ENCODE measurements at places on chromosomes 3 and 15.

DNA sequence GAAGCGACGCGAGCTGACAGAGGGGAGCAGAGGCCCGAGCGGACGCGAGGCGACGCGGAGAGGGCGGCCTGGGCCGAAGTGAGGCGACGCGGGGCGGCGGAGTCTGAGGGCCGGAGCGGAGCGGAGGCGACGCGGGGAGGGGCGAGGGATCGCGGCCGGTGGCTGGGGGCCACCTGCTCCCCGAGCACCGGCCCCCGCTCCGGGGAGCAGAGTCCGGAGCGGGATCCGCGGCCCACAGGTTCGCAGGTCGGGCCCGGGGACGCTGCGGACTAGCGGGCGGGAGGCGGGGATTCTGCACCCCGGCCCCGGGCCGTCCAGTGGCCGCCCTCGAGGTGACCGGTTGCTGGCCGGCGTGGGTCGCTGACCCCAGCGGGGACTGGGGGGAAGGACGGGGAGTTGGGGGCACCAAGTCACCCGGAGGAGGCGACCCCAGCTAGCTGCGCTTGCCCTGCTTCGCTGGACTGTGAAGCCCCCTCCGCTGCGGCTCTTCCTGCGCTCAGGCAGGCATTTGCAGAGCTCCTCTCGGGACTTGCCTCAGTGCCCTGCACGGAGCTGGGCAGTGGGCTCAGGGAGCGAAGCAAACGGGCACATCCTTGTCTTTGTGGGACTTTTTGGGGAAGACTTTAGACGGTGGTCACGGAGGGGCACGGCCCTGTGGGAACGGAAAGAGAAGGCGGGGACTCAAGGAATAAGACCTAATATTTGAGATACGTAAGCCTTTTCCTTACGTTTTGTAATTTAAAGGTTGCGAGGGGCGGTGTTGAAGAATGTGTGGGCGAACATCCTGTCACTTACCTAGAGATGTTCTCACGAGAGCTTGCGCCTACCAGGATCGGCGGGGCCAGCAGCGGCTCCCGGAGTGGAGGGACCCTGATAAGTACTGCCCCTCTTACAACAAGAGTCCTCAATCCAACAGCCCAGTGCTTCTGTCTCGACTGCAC is 566 bp downstream of the HMCES start:
- DNase-seq: peak; percentile 24

DNA sequence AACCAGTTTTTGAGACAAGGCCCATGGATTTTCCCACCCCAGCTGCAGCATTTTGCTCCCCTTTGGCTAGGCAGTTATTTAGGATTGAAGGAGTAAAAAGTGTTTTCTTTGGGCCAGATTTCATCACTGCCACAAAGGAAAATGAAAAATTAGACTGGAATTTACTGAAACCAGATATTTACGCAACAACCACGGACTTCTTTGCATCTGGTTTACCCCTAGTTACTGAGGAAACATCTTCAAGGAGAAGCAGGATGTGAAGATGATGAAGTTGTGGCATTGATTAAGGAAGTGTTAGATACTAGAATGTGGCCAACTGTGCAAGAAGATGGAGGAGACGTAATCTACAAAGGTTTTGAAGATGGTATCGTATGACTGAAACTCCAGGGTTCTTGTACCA is 165.2 kb upstream of the MYRIP start:
- no peak for DNase-seq

GRCh38 chr15:64905119-64905831 is 6.4 kb upstream of the ANKDD1A start:
- no peak for DNase-seq

DNA sequence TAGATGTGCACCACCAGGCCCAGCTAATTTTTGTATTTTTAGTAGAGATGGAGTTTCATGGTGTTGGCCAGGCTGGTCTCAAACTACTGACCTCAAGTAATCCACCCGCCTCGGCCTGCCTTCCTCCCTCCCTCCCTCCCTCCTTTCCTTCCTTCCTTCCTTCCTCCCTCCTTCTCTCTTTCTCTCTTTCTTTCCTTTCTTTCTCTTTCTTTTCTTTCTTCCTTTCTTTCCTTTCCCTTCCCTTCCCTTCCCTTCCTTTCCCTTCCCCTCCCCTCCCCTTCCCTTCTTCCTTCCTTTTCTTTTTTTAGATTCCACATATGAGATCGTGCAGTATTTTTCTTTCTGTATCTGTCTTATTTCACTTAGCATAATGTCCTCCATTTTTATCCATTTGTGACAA is 81.3 kb downstream of the FAM81A start:
- DNase-seq: no peak

DNA sequence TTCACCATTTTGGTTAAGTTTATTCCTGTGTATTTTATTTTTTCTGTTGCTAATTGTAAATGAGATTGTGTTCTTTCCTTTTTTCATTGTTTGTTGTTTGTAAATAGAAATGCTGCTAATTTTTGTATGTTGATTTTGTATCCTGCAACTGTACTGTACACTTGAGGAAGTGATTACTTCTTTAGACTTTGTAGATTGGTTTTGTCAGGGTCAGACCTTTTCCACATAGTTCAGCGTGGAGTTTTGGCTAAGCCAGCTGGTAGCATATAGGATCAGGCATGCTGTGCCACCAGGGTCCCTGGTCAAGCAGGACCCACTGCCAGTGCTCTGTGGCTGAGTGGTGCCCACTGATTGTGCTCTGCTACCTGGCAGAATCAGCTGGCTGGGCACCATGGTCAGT is 80.1 kb downstream of the CD200 start:
- no peak for DNase-seq

DNA sequence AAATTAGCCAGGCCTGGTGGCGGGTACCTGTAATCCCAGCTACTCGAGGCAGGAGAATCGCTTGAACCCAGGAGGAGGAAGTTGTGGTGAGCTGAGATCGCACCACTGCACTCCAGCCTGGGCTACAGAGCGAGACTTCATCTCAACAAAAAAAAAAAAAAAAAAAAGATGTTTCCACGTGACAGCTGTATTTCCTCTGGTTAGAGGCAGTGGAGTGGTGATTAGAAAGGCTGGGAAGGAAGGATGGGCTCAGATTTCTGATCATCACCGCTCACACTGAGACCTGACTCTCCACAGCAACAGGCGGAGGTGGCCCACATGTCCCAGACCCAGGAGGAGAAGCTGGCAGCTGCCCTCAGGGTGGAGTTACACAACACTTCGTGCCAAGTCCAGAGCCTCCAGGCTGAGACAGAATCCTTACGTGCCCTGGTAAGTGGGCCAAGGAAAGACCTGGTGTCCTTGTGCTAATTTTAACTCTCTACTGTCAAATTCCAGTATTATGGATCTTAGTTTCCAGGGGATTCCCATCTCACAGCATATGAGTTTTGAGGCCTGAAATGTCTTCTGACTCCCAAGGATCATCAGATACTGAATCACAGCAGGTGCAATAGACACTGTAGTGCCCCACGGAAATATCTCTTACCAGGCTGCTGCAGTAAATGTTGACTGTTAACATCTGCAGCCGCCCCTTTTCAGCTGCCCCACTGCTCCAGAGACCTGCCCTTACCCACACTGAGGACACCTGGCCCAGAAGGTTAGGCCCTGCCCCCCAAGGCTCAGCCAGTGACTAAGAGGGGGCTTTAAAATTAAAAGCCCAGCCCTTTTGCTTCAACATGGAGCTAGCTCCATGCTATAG is 66.9 kb downstream of the BFSP2 start:
- DNase-seq: no peak

GRCh38 chr3:195071916-195072820 is 198.8 kb downstream of the XXYLT1 start:
- DNase-seq: no peak

DNA sequence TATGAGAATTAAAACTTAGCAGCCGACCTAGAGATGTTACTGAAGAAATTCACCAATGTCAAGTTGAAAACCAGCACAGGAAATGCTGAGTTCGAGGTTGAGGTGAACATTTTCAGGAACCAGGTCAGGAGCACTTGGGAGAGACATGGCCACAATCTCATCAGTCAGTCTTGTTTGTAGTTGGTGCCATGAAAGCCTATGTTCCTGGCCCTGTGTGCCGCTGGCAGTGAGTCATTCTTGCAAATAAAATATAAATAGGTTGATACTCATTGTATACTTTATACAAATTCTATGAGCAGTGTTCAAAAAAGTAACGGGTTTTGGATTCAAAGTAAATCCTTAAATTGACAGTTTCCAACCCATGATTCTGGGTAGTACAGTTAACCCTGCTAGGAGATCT is 1.5 kb upstream of the FSIP1 start:
- no peak for DNase-seq

- no peak for DNase-seq
These were observed 7.6 kb downstream of the RTP2 start for GRCh38 chr3:187694801-187695200.

DNA sequence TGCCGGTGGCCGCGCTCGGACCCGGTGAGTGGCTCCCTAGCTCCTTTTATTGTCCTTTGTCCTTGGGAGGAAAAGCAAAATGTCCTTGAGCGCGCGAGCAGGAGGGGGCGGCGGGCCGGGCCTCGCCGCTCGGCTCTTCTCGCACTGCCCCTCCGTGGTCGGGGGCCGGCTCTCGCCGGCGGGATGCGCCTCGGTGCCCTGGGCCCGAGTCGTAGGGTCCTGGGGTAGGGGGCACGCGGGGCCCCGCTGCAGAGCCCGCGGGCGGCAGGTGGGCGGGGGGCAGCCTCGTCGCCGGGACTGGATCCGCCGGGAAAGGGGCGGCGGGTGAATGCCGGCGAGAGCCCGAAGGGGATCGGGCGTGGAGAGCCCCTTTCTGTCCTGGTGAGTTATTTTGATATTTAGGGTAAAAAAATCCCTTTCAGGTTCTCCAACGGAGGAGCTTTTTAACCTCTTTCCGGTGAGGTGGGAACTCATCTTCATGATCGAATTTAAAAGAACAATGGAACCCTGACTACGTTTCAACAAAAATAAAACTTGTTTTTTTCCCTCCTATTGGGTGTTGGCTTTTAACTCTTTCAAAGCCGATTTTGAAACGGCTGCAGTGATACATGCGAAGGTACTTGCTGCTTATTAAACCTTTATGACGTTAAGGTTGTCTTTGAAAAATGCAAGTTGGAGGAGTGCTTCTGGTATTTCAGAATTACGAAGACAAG is 16.8 kb upstream of the CHD2 start:
- DNase-seq: no peak

DNA sequence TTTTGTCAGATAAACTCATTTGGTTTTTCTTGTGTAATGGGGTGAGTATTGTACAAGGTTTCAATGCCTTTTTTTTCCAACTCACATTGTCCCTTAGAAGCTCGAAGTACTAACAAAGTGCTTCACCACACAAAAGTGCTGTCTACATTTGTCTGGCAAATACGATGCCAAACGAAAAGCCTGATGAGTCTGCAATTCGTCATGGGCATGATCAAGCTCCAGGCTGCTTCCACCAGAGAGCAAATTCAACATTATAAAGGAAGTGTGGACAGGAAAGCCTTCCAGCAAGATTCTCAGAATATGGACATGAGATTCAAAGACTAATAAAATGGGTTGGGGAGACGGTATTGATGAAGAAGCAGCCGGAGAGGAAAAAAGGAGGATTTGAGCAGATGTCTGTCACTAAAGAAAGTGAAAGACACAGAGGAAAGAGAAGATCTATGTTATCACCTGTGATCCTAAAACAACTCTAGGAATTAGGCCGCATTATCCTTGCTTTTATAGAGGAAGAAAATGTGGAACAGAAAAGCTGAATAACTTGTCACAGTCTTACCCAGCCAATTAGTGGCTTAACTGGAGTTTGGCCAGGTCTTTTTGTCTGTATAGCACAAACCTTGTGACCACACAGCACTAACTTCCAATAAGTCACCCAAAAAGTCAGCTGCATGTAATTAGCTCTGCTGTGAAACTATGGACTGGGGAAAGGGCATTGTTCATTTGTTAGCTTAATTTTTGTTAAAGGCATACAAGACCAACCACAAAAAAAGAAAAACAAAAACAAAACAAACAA is 494.8 kb downstream of the FHIT start:
- no peak for DNase-seq

GRCh38 chr15:99909592-99910295 is 176.5 kb upstream of the LYSMD4 start:
- DNase-seq: no peak

Measured in left renal pelvis (tissue), 4 donors.